Calu3 (cell line): ENCODE measurements at places on chromosomes 7 and 10. TPM values are rescaled to one million over a fixed set of nuclear protein-coding genes. Genes with fewer than 3 reads are reported as not detected.

POLD2 gene
- total RNA-seq = 237 and 246 TPM in 2 replicates

ARL5B gene
- total RNA-seq = 15.3 and 17.7 TPM in 2 replicates

- no peak for DNase-seq
- H3K27me3 ChIP-seq = peaks cover 11% of the 10 kb centered on the region
- no peaks in the 10 kb centered on the region for H3K36me3 ChIP-seq
- H3K4me3 ChIP-seq = no peak overlapping the region
Observed at GRCh38 chr7:19290968-19291367, 145.7 kb upstream of the FERD3L start.

GPRIN2 gene
- total RNA-seq = 9.5 and 12.8 TPM in 2 replicates

DNA sequence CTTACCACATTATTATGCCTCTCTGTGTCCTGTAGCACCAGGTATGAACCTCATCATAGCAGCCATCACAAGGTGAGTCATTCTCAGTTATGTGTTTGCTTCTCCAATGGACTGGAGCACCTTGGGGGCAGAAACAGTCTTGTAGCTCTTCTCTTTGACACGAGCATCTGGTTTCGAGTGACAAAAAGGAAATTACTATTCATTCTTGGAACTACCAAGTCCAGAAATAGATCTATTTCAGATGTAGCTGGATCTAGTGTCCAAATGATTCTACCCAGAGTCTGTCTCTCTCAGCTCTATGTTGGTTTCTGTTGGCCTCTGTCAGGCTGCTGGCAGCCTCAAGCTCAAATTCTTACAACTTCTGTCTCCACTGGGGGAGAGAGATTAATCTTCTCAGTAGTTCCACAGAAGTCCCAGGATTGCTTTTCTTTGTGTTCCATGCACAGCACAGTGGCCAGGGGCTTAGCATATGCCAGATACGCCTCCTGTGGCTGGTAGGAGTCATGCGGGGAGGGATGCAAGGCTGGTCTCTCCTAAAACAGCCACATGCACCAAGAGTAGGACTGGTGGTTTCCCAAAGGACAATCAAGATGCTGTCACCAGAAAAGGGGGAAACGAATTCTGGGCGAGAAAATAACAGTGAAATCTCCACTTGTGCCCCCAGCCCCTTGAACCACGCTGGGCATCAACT lies 37.2 kb upstream of the PAPSS2 start:
- H3K36me3 ChIP-seq = no peaks in the 10 kb centered on the region
- no peaks in the 10 kb centered on the region for H3K4me1 ChIP-seq
- DNase-seq = no peak

GRCh38 chr7:31633894-31634494 lies 53.0 kb upstream of the PPP1R17 start:
- H3K36me3 ChIP-seq = peaks cover 4% of the 10 kb centered on the region
- no peaks in the 10 kb centered on the region for H3K27me3 ChIP-seq
- peak; percentile 83 for DNase-seq
- peak overlapping the region; percentile 44 for H3K27ac ChIP-seq
- no peak overlapping the region for H3K4me3 ChIP-seq

PLAC9 gene
- total RNA-seq = not detected in 2 replicates

DNA sequence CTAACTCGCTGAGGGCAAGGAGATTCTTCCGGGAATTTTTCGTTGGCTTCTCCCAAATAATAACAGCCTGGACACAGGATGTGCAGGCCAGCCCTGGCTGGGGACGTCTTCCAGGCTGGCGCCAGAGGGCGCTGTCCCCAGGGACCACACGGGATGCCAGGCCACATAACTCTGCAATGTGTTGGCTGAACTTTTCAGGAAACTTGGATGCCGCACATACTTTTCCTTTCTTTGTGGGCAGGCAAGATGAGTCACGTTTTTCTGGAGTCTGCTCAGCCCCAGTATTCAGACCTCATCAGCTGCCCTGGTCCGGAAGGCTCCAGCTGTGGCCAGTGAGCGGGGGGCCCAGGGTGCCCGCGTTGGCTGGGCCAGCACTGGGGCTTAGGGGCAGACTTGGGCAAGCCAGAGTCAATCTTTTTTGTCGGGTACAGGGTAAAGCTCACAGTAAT lies 122.7 kb downstream of the PRKAG2 start:
- H3K4me1 ChIP-seq = peaks cover 51% of the 10 kb centered on the region
- H3K27ac ChIP-seq = no peak overlapping the region
- peak; percentile 92 for DNase-seq
- H3K4me3 ChIP-seq = no peak overlapping the region

GRCh38 chr10:69049566-69049961 lies 38.3 kb upstream of the SRGN start:
- no peaks in the 10 kb centered on the region for H3K36me3 ChIP-seq
- H3K4me1 ChIP-seq = no peaks in the 10 kb centered on the region
- H3K4me3 ChIP-seq = no peak overlapping the region
- peaks cover 13% of the 10 kb centered on the region for H3K27me3 ChIP-seq
- DNase-seq = no peak

SGCE gene
- total RNA-seq = 29.3 and 33.8 TPM in 2 replicates

DNA sequence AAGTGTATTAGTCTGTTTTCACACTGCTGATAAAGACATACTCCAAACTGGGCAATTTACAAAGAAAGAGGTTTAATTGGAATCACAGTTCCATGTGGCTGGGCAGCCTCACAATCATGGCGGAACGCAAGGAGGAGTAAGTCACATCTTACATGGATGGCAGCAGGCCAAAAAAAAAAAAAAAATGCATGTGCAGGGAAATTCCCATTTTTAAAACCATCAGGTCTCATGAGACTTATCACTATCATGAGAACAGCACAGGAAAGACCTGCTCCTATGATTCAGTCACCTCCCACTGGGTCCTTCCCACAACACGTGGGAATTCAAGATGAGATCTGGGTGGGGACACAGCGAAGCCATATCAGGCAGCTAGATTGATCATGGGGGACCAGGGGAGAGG lies 136.8 kb downstream of the EXOC4 start:
- no peak for DNase-seq
- H3K4me3 ChIP-seq = no peak overlapping the region
- peaks cover 8% of the 10 kb centered on the region for H3K4me1 ChIP-seq
- no peaks in the 10 kb centered on the region for H3K27me3 ChIP-seq
- H3K27ac ChIP-seq = no peak overlapping the region
- H3K36me3 ChIP-seq = no peaks in the 10 kb centered on the region

DNA sequence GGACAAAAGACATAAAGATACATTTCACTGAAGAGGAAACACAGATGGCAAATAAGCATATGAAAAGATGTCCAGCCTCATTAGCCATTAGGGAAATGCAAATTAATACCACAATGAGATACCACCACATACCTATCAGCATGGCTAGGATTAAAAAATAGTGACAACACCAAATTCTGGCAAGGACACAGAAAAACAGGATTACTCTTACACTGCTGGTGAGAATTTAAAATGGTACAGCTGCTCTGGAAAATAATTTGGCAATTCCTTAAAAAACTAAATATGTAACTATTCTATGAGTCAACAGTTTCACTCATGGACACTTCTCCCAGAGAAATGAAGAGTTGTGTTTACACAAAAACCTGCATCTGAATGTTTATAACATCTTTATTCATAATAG lies 121.1 kb downstream of the C10orf90 start:
- no peaks in the 10 kb centered on the region for H3K4me1 ChIP-seq
- H3K27ac ChIP-seq = no peak overlapping the region
- DNase-seq = no peak
- no peaks in the 10 kb centered on the region for H3K36me3 ChIP-seq
- no peaks in the 10 kb centered on the region for H3K27me3 ChIP-seq

DNA sequence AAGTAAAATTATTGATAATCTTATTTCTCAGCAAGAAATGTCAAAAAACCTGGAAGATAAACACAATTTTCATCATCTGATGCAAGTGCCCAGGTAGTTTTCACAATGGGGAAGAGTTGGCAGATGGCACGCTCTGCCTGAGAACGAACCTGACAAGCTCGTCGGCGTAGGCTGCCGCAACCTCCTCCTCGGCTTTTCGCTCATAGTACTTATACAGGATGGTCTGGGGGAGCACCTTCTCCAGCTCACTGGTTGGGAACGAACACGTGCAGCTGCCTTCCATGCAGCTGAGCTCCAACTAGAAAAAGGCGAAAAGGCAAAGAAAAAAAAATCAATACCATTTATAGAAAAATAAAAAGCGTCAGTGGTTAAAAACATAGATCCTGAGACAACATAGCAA lies 68.9 kb downstream of the RNF216 start:
- peaks cover 51% of the 10 kb centered on the region for H3K36me3 ChIP-seq
- H3K27ac ChIP-seq = no peak overlapping the region
- no peaks in the 10 kb centered on the region for H3K27me3 ChIP-seq
- H3K4me1 ChIP-seq = no peaks in the 10 kb centered on the region

DNA sequence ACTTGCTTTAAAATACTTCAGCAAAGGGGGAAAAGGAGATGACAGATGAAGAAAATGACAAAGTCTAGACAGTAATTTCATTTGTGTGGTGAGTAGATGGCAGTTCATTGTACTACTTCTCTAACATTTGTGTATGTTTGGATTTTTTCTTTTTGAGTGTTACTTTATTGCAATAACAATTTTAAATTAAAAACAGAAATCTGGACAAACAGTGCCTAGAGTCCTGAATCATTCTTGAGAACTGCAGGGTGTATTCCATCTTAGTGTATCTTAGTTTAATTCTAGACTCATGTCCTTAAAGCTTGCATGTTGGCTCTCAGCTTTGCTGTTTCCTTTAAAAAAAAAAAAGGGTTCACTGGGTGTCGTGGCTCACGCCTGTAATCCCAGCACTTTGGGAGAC lies 31.1 kb downstream of the HOXA1 start:
- DNase-seq = no peak
- no peaks in the 10 kb centered on the region for H3K36me3 ChIP-seq
- no peaks in the 10 kb centered on the region for H3K27me3 ChIP-seq

SPDYE8 gene
- total RNA-seq = not detected in 2 replicates

EGR2 gene
- 0.68 and 1.1 TPM in 2 replicates for total RNA-seq

RPEL1 gene
- 0.57 and 0.61 TPM in 2 replicates for total RNA-seq

DNA sequence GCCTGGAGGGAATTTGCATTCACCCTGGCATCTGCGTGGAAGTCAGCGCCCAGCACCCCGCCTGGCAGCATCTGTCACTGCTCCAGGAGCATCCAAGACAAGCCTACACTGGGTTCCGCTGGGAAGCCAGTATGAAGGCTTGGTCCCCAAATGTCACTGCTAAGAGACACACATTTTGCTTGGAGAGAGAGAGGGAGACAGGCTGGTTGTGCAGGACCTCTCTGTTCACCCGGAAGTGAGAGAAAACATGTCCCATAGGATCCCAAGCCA lies 119.5 kb downstream of the SEC23IP start:
- no peak overlapping the region for H3K4me3 ChIP-seq
- no peak for DNase-seq
- no peaks in the 10 kb centered on the region for H3K4me1 ChIP-seq

TNPO3 gene
- total RNA-seq = 43.6 and 47.1 TPM in 2 replicates

C10orf67 gene
- total RNA-seq = 0.44 and 0.45 TPM in 2 replicates

DNA sequence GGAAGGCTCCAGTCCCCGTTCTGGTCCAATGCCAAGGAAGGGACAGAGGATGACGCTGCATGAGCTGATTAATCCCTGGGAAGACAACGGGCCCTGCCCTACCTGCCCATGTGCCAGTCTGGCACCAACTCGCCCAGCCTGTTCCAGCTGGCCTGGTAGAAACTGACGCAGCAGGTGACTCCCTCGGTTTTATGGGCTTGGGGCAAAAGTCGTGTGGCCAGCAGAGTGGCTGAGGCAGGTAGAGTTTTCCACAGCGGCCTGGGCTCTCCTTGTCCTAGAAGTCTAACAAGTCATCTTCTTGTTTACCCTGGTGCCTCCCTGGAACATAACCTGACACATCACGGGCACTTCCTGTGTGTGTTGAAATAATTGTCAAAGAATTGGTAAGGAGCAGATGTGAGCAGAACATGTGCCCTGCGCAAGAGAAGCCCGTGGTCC lies 20.4 kb upstream of the LMTK2 start:
- H3K27me3 ChIP-seq = no peaks in the 10 kb centered on the region
- peaks cover 8% of the 10 kb centered on the region for H3K4me1 ChIP-seq
- H3K4me3 ChIP-seq = no peak overlapping the region
- H3K36me3 ChIP-seq = no peaks in the 10 kb centered on the region
- DNase-seq = peak; percentile 63

GNAI1 gene
- total RNA-seq = 14.7 and 20.5 TPM in 2 replicates

GRCh38 chr7:119761776-119762175 lies 511.2 kb upstream of the KCND2 start:
- no peaks in the 10 kb centered on the region for H3K4me1 ChIP-seq
- no peak overlapping the region for H3K4me3 ChIP-seq
- no peak overlapping the region for H3K27ac ChIP-seq
- no peaks in the 10 kb centered on the region for H3K27me3 ChIP-seq
- H3K36me3 ChIP-seq = no peaks in the 10 kb centered on the region

- no peak for DNase-seq
- H3K4me1 ChIP-seq = no peaks in the 10 kb centered on the region
- no peak overlapping the region for H3K4me3 ChIP-seq
- no peaks in the 10 kb centered on the region for H3K27me3 ChIP-seq
- no peak overlapping the region for H3K27ac ChIP-seq
Observed at GRCh38 chr10:125845617-125846016, 22.3 kb downstream of the BCCIP start.

CCDC3 gene
- not detected in 2 replicates for total RNA-seq

DNA sequence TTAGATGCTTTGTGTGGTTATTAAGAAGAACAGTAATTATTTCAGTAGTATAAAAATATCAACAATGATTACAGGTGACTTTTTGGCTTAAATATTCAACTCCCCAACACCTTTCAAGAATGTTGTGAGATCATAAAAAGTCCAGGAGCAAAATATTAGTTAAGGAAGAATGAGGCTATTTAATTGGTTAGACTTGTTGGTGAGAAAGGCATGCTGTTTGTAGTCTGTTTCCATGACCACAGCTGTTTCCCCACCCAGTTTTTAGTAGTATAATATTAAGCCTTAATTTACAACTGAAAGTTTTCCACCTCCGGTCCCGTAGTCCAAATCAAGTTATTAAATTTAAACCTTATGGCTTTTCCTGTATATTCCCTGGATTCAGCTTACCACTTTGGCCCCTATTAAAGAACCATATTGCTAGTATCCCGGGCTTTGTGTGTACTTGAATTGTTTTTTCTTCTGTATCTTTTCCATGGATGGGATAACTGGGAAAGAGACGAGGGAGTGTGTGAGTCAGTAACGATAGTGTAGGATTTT lies 133.3 kb downstream of the CELF2 start:
- no peaks in the 10 kb centered on the region for H3K4me1 ChIP-seq
- H3K36me3 ChIP-seq = no peaks in the 10 kb centered on the region

PCLO gene
- total RNA-seq = 7.2 and 9.1 TPM in 2 replicates

GRCh38 chr10:79137826-79138225 lies 69.1 kb downstream of the ZMIZ1 start:
- no peak overlapping the region for H3K4me3 ChIP-seq
- no peak for DNase-seq
- H3K4me1 ChIP-seq = peaks cover 8% of the 10 kb centered on the region
- H3K36me3 ChIP-seq = peaks cover 7% of the 10 kb centered on the region
- H3K27ac ChIP-seq = no peak overlapping the region
- H3K27me3 ChIP-seq = no peaks in the 10 kb centered on the region

- peaks cover 9% of the 10 kb centered on the region for H3K36me3 ChIP-seq
- no peak overlapping the region for H3K27ac ChIP-seq
- H3K4me3 ChIP-seq = peak overlapping the region; percentile 71
- H3K4me1 ChIP-seq = peaks cover 21% of the 10 kb centered on the region
- DNase-seq = no peak
Observed at GRCh38 chr10:30057894-30058556, 1.4 kb downstream of the JCAD start.
